ENCODE measurements at places on chromosomes 13 and 19. TPM values are rescaled to one million over a fixed set of nuclear protein-coding genes. Genes with fewer than 3 reads are reported as not detected.

The TMEM150B gene
- polyA plus RNA-seq: 0.08 TPM

DNA sequence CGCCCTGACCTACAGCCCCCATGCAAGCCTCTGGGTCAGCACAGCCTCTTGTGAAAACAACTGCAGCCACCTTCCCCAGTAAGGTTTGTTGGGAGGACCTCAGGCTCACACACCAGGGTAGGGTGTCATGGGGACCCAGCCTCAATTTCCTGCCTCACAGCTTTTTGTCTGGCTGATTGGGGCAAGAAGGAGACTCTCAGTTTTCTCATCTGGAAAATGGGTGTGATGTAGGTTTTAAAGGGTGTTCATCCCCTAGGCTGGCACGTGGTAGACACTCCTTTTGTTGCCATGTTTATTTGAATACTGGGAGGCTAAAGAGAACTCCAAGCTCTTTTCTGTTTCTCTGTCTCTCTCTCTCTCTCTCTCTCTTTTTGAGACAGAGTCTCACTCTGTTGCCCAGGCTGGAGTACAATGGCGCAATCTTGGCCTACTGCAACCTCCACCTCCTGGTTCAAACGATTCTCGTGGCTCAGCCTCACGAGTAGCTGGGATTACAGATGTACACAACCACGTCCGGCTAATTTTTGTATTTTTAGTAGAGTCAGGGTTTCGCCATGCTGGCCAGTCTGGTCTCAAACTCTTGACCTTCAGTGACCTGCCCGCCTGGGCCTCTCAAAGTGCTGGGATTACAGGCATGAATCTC lies 18.2 kb upstream of the PLAUR start:
- DNase-seq: no peak

DNA sequence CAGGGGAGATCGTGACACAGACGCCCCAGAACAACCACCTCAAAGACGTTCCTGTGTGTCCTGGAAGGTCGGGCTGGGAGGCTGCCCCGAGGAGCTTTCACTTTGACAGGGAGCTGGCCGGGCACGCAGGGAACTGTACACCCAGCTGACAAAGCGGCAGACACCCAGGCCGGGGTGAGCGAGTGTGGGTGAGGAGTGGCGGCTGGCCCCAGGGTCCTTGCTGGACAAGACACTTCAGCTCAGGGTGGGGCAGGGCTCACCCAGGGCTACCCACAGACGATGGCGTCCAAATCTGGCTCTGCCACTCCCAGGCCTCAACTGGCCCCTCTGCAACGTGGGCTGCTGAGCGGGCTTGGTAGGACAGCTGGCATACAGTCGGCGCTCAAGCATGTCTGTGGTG lies 2.0 kb downstream of the FGF22 start:
- no peak for DNase-seq

DNA sequence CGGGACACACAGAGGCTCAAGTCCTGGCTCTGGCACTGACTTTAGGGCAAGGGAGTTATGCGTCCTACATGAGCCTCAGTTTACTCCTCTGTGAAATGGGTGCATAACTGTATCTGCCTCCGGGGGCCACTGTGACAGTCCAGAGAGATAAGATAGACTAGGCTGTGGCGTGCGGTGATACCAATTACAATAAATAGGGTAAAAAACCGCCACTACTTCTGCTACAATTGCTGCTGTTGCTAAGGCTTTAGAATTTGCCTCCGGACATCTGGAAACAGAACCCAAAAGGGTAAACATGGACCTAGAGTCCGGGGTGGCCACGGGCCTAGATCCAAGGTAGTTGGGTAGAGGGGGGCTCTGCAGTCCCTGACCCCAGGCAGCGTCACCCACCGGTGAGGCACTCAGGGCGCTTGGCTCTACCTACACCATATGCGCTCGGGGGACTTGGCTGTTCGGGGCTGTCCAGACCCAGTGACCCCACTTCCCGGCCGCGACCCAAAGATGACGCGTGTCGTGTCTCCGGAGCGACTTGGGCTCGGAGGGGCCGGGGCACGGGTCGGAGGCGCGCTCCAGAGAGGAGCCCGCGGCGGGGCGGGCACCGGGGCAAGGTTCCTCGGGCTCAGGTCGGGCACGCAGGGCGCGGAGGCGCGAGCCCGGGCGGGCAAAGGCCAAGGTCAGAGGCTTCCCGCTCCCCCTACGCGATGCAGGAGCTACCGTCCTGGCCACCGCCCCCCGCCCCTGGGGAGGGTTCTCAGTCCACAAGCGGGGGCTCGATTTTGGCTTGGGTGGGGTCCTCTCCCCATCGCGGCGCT lies 1.1 kb downstream of the INSR start:
- peak; percentile 79 for DNase-seq

The ZNF611 gene
- 9.2 TPM for polyA plus RNA-seq

The GAPDHS gene
- polyA plus RNA-seq: not detected

The FBXO27 gene
- 0.77 TPM for polyA plus RNA-seq

Data from psoas muscle (tissue), 8 donors.